Karpas-422 (cell line): ENCODE measurements at places on chromosomes 5 and 9. TPM values are rescaled to one million over a fixed set of nuclear protein-coding genes. Genes with fewer than 3 reads are reported as not detected.

Gene LIFR
- not detected in 2 replicates for total RNA-seq

GRCh38 chr9:114310471-114311450 lies 12.1 kb upstream of the ORM1 start:
- no peak for DNase-seq

- no peak for DNase-seq
These were observed 102.5 kb upstream of the TXNDC8 start for GRCh38 chr9:110440172-110440571.

Gene SOWAHA
- not detected in 2 replicates for total RNA-seq
